ENCODE measurements at places on chromosomes 3 and 15.

DNA sequence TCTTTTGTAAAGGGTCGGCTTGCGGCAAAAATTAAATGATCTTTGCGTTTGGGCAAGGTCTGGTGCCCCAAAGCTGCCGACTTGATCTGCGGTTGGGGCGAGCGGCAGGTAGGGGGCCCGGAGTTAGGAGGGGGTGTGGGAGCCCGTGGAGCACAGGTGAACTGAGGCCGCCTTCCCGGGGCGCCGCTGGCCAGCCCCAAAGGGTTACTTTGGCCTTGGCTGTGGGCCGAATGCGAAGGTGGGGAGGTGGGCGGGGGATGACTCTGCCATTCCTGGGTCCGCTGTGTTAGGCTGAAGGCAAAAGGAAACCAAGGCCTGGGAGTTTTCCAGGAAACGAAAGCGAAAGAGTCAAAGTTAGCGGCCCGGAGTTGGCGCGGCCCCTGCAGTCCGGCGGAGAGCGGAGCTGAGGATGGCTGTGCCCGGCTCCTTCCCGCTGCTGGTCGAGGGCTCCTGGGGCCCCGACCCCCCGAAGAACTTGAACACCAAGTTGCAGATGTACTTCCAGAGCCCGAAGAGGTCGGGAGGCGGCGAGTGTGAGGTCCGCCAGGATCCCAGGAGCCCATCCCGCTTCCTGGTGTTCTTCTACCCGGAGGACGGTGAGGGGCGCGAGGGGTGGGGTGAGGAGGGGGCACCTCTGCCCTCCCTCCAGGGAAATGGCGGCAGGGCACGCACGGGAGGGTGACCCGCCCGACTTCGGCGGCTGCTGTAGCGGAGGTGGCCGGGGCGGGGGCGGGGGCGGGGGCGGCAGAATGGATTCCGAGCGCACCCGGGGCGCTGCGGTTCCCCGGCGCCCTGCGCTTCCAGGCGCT, at the start of gene PARP14:
Gene PARP14, plus strand, starts transcription at position 365 of the 809 bp plus-strand sequence. Its CDS starts 45 bp downstream, at position 410.
- peak; percentile 84 for DNase-seq
- no peaks in the 10 kb centered on the region for H3K27me3 ChIP-seq
- H3K4me3 ChIP-seq = peak within 1 kb of the TSS; percentile 88

DNA sequence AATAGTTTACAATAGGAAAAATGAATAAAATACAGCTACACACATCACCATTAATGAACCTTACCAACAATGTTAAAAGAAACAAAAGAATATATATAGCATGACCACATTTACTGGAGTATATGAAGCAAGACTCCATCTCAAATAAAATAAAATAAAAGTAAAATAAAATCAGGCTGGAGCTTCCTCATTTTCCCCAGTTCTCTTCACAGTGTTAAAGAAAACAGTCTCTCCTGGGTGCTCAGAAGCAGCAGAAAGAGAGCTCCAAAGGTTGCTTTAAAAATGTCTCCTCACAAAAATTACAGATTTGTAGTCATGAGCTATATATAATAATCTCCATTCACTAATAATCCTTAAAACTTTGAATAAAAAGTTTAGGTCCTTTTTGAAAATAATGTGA, 48.8 kb downstream of the PIK3CB start:
- no peaks in the 10 kb centered on the region for H3K27me3 ChIP-seq
- H3K27ac ChIP-seq = no peak overlapping the region
- peaks cover 7% of the 10 kb centered on the region for H3K36me3 ChIP-seq
- H3K4me3 ChIP-seq = no peak overlapping the region
- no peak for DNase-seq

DNA sequence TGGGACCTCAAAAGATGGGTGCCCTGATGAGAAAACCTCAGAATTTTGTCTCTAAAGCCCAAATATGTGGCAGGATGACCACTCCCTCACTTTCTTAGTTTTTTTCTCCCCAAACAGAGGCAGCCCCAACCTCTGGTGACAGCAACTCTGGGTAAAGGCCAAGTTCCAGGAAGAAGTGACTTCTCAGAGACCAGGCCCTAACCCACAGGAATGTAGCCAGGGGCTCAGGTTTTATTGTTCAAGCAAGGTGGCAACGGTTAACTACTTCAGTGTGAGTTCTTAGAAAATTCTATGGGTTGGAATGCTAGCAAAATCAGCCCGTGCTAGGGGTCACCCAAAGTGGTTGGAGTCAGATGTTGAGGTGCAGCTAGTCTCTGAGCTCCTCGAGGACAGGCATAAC, 5.1 kb upstream of the DNAJA4 start:
- H3K27ac ChIP-seq = no peak overlapping the region
- no peak overlapping the region for H3K4me3 ChIP-seq
- no peak for DNase-seq
- H3K27me3 ChIP-seq = peaks cover 20% of the 10 kb centered on the region
- H3K4me1 ChIP-seq = peaks cover 2% of the 10 kb centered on the region

DNA sequence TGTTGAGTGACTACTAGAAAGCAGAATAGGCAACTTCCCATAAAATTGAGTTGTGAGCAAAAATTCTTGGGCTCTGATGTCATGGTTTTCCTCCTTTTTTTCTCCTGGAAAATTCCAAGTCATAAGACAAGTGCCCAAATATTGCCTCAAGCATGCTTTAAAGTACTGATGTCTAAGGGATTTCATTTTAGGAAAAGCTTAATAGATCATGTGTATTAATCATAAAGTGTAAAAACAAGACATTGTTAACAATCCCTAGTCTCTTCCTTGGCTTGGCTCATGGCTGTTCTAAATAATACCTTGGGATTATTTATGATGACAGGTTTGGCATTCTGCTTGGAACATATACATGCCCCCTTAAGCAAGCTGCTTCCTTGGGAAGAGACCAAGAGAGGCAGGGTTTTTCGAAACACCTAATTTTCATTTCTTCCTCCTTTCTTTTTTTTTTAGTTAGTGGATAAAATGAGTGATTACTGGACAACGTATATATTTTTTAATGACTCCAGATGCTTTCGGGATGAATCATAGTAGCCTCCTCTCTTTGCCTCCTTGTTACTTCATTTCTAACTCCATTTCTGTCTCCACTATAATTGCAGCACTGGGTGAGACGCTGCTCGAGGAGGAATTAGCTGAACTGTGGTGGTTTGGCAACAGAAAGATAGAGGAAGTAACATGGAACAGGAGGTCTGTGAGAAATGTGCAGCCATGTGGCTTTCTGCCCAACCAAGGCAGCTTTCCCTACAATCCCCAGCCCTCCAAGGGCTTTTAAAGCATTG, 104.9 kb downstream of the TPRG1 start:
- no peak overlapping the region for H3K4me3 ChIP-seq
- DNase-seq = no peak
- H3K27ac ChIP-seq = no peak overlapping the region
- no peaks in the 10 kb centered on the region for H3K36me3 ChIP-seq

DNA sequence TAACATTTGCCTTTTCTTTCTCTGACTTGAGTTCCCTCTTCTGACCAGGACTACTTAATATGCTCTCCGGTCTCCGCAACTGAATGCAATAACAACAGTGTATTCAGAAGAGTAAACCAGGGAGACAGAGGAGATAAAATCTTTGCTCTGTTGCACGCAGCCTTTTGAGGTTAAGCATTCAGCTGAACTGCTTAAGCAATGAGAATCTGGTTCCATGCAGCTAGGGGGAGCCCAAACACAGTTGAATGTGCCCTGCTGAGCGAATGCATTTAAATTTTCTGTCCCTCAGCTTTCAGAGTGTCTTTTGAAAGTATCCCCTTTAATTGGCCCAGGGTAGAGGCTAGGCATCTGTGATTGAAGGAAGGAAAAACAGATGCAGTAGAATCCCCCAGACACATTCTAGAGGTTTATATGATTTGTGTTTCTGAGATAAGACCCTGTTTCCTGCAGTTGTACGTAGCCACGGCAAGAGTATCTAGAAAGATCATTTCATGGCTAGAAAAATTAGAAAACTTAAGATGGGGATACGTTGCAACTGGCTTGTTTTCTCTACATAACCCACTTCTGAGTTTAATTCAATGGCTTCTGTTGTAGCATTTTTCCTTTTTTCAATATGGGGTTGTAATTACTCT, 309.6 kb downstream of the TUSC7 start:
- H3K27me3 ChIP-seq = no peaks in the 10 kb centered on the region
- peak; percentile 22 for DNase-seq
- H3K36me3 ChIP-seq = no peaks in the 10 kb centered on the region
- H3K4me1 ChIP-seq = no peaks in the 10 kb centered on the region

GRCh38 chr3:159882790-159883779, 105.5 kb upstream of the IL12A start:
- DNase-seq = no peak
- H3K27ac ChIP-seq = no peak overlapping the region
- H3K27me3 ChIP-seq = peaks cover 7% of the 10 kb centered on the region

DNA sequence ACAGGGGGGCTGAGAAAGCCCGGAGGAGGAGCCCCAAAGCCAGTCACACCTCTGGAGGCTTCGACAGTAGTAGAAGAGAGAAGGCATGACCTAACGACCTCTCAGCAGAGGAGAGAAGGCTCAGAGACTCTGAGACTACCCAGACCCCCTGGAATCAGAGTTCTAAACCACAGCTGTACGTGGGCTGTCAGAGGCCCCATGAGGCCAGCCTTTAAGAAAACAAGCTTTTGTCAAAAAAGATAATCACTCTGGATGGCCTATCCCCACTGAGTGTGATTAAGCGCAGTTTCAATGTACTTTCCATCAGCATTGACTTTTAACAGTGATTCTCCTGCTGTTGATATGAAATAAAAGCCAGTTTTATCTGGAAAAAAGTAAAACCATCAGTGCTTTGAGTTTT, 330.3 kb downstream of the CLSTN2 start:
- H3K27me3 ChIP-seq = no peaks in the 10 kb centered on the region
- no peaks in the 10 kb centered on the region for H3K4me1 ChIP-seq
- no peak for DNase-seq
- H3K36me3 ChIP-seq = no peaks in the 10 kb centered on the region

GRCh38 chr15:42650208-42651066, 75.0 kb downstream of the STARD9 start:
- H3K36me3 ChIP-seq = no peaks in the 10 kb centered on the region
- H3K4me3 ChIP-seq = no peak overlapping the region
- peak; percentile 84 for DNase-seq
- peaks cover 12% of the 10 kb centered on the region for H3K4me1 ChIP-seq
- H3K27me3 ChIP-seq = no peaks in the 10 kb centered on the region

GRCh38 chr3:79285380-79285779, 482.4 kb downstream of the ROBO1 start:
- H3K27me3 ChIP-seq = no peaks in the 10 kb centered on the region
- H3K4me3 ChIP-seq = no peak overlapping the region
- no peak overlapping the region for H3K27ac ChIP-seq
- no peak for DNase-seq

DNA sequence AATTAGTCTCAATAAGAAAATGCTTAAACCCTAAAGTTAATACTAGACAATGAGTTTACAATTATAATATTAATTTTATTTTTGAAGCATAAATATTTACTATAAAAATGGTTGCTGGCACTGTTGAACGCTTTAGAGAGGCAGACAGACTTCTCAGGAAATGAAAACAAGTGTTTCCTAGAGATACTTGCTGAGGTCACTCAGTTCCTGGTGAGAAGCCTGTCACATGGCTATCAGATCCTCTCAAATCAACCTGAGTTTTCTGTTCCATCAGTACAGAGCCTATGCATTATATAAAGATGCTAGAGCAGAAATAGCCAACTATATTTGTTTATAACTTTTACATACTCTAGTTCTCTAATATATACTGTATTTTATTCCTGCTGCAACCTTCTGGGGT, 109.2 kb downstream of the MYO5A start:
- no peak overlapping the region for H3K27ac ChIP-seq
- H3K4me1 ChIP-seq = peaks cover 6% of the 10 kb centered on the region
- no peak overlapping the region for H3K4me3 ChIP-seq
- DNase-seq = no peak
- H3K36me3 ChIP-seq = no peaks in the 10 kb centered on the region

- H3K4me3 ChIP-seq = no peak overlapping the region
- H3K4me1 ChIP-seq = no peaks in the 10 kb centered on the region
- no peak for DNase-seq
- peaks cover 20% of the 10 kb centered on the region for H3K27me3 ChIP-seq
- no peak overlapping the region for H3K27ac ChIP-seq
- H3K36me3 ChIP-seq = peaks cover 1% of the 10 kb centered on the region
Measured at GRCh38 chr15:73383310-73384189, 14.8 kb upstream of the HCN4 start.

DNA sequence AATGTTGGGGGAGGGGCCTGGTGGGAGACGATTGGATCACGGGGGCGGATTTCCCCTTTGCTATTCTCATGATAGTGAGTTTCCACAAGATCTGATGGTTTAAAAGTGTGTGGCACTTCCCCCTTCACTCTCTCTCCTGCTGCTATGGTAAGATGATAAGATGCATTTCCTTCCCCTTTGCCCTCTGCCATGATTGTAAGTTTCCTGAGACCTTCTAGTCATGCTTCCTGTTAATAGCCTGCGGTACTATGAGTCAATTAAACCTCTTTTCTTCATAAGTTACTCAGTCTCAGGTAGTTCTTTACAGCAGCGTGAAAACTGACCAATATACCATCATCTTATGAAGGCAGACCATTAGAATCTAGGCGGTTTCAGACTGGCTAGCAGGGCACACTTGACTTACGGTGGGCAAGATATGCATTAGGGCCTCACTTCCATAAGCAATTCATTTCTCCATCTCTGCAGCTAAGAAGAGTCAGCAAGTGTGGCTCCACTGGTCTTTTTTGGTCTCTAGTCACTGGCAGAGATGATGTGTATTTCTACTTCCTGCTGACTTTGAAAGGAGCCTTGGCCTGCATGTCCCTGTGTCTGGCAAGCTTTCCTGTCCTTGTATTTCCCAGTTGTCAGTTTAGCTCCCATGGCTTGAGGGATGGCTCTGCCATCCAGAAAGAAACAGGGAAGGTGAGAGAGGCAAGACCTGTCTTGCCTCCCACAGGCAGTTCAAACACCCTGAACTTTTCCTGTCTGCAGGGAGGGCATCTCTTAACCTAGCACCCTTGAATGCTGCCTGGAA, 109.0 kb upstream of the ADAMTS9 start:
- no peaks in the 10 kb centered on the region for H3K36me3 ChIP-seq
- no peak for DNase-seq
- no peaks in the 10 kb centered on the region for H3K4me1 ChIP-seq

DNA sequence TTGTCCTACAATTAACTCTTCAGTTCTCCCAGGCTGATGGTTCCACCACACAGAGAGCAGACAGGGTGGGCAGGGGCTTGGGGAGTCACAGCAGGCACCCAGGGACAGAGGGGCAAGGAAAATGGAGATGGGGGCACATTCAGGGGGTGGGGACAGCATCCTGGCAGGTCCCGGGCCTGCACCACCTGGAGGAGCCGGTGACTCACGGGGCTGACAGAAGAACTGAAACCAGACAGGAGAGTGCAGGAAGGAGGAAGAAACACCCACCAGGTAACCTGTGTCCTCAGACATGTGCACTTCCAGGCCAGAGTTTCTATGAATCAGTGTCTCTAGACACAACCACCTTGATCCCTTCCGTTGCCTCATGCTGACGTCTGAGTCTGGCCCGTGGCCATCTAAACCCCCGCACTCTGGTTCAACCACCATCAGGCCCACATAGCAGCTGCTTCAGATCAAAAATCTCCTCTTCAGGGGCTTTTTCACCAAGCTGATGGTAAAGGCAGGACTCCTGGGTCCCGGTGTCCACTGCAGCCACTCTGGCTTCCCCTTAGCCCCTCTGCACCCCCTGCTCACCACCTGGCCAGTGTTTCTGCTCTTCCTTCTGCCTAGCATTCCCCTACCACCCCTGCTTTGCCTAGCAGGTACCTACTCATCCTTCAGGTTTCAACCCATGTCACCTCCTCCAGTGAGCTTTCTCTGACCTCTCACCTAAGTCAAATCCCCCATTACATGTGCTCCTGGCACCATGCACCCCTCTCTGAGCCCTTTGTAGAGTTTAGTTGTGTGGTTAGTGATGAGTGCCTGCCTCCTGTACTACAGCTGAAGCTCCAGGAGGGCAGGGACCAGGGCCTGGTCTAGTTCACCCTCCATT, 16.5 kb upstream of the CYP11A1 start:
- no peak overlapping the region for H3K4me3 ChIP-seq
- no peaks in the 10 kb centered on the region for H3K27me3 ChIP-seq
- H3K36me3 ChIP-seq = no peaks in the 10 kb centered on the region
- DNase-seq = peak; percentile 66
- H3K4me1 ChIP-seq = peaks cover 52% of the 10 kb centered on the region
- peak overlapping the region; percentile 89 for H3K27ac ChIP-seq

All from activated naive CD4-positive, alpha-beta T cell treated with anti-CD3 and anti-CD28 coated beads, Interleukin-2, amount 10 ng/mL, durations not matched to agents 7 days and 5 days (primary cell).